Central memory CD8-positive, alpha-beta T cell (primary cell): ENCODE measurements at places on chromosomes 12 and 14.
A peak's percentile ranks its signal among the peaks of the same experiment; 100 is the strongest.

DNA sequence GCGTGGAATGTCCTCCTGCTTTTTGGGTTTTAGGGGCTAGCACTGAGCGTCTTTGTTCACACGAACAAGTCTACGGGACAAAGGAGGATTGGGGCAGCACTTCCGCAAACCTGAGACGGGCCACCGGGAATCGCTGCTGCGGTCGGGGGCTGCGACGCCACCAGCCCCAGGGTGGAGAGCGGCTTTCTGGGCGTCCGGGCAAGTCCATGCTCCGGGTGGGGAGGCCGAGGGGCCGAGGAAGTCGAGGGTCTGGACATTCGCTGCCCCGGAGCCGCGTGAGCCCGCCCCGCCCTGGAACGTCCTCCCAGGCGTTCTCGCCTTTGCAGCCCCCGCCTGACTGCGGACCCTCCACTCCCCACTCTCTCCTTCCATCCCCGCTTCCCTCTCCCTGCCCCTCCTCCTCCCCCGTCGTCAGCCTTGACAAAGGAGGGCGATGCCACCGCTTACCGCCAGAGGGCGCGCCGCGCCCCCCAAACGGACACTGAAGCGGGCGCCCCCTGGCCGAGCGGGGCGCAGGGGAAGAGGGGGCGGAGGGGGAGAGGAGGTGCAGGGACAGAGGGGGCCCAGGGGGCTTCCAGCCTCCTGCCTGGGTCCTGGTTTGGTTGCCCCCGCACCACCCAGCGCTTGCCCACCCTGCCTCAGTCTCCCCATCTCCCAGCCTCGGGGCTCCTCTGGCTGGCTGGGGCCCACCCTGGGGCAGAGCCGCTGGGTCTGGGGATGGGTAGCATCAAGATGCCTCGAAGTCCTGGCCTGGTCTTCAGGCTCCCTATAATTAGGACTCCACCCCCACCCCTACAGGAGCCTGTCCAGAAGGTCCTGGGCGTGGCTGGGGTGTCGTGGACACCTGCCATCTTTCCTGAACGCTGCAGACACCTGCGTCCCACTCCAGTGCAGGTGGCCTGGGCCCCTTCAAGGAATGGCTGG, 39.1 kb upstream of the INF2 start:
- DNase-seq = peak; percentile 45

- DNase-seq = no peak
Observed at GRCh38 chr14:73465823-73466532, 7.6 kb upstream of the NUMB start.

DNA sequence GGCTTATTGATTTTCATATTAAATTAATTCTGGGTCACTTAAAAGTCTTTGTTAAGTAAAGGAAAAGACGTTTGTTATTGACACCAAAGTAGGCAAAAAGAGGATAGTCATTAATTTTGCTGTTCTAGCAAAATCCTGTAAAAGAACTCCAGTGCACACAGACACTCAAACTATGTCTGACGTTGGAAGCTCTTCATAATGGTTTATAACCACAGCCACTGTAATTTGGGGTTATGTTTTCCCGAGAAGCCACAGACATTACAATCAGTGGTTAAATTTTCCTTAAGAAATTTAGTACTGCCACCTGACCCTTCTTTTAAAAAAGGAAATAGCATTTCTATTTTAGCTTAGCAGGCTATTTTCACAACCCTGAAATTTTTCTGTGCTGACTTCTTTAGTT, 267.5 kb downstream of the CCDC91 start:
- no peak for DNase-seq

DNA sequence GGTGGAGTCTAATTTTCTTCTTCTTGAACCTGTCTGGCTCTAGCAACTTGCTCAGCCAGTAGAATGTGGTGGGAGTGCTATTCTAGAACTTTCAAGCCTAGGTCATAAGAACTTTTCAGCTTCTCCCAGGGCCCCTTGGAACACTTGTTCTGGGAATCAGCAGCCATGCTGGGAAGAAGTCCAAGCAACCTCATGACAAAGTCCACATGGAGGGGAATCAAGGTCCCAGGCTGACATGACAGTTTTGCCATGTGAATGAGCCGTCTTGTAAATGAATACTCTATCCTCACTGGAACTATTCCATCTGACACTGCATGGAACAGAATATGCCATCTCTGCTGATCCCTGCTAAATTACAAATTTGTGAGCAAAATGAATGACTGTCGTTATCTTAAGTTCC, 214.2 kb upstream of the TBX3 start:
- DNase-seq = no peak

GRCh38 chr12:22038734-22039133, 7.3 kb upstream of the CMAS start:
- DNase-seq = no peak

DNA sequence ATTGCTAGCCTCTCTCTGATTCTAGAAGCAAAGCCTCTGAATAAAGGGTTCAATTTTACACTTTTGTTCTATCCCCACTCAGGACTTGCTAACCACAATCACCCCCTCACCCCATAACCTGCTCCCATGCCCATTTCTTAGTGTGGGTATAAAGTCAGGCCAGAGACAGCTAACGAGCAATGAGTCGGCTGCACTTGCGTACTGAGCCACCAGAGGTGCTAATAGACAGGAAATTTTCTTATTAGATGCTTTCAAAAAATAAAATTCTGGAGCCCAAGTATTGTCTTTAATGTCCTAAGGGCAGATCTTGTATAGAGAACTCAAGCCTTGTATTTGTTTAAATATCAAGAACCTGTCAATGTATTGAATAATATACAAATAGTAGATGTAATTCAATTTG, 256.9 kb downstream of the SYT1 start:
- DNase-seq = no peak

- DNase-seq = no peak
Observed at GRCh38 chr12:116635487-116635886, 76.3 kb downstream of the MAP1LC3B2 start.

GRCh38 chr14:74605531-74606223, 6.4 kb downstream of the LTBP2 start:
- no peak for DNase-seq

DNA sequence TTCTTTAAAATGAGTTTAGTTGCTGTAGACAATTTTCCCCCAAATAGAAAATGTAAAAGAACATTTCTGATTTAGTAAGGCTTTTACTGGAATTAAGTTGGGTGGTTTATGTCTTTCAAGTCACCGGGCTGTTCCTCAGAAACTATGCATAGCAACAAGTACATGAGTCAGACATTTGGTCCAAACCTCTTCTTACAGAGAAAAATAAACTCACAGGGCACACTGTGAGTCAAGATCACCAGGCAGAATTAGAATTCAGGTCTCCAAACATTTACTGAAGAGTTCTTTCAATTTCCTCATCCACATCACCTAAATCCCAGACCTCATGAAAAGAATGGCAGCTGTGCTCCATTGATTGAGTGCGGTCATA, 476.1 kb upstream of the SOX5 start:
- no peak for DNase-seq

DNA sequence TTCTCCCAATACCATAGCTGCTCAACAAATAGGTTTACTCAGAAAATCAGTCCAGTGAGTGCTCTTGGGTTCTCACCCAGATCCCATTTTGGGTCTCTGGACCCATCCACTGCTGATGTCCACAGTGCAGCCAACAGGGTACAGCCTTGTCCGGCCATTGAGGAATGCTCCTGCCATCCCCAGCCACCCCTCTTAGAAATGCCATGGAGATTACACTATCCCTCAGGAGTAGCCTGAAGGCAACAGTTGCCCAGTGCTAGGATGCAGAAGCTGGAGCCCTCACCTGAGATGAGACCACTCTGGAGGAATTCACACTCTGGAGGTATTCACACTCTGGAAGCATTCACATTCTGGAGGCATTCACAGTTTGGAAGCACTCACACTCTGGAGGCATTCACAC, 958.8 kb upstream of the TMEM132C start:
- DNase-seq = no peak

DNA sequence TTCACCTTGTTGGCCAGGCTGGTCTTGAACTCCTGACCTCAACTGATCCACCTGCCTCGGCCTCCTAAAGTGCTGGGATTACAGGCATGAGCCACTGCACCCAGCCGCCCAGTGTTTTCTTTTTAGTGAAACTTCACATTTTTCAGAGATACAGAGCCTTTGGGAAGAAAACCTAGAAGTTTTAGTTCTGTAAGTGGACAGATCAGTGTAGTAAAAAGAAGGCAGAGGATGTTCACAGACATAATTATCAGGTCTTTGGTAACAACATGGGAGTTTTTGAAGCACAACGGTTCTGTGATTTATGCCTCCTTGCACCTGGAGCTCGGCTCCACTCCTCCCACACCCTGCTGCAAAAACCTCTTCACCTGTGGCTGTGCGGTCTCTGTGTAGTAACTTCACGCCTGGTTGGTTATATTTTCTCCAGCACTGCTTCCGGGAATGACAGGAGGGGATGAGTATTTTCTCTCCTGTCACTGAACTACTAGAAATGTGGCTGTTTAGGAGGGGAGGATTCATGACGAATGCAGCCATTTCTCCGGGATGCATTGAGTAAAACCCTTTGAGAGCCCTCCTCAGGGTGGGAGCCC, 67.0 kb downstream of the ARF6 start:
- no peak for DNase-seq

- no peak for DNase-seq
Observed at GRCh38 chr12:77256956-77257355, 191.6 kb upstream of the E2F7 start.

GRCh38 chr12:62438098-62438692, 28.4 kb upstream of the MON2 start:
- DNase-seq = no peak

DNA sequence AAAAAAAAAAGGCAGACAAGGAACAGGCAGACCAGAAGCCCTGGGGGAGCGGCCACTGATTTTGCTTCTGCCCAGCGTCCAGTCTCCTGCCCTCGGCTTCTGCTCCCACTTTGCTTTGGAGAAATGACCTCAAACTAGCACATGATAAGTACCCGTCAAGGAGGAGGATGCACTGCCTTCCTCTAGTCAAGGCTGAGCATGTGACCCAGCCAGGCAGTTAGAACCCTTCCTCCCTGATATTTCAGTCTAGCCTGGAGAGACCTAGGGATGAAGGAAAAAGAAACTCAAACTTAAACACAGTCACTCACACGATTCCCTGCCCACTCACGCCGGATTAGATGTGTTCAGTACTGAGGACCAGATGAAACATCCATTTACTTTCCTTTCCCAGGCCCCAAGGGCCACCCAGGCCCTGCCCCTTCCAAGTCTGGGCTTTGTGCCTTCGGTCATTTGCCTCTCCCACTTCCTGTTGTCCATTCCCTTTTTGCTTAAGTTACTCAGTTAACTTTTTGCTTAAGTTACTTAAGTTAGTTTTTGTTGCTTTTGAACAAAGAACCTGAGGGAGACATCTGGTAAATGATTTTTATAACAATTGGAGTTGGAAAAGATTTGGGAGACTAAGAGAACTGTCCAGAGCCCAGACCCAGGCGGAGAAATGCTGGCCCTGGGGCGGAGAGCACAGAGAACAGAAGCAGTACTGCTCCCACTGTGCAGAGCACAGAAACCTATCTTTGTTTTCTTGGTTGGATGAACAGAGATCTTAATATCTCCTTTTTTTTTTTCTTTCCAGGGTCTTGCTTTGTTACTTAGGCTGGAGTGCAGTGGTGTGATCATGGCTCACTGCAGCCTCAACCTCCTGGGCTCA, 23.0 kb upstream of the TTC7B start:
- no peak for DNase-seq

- no peak for DNase-seq
Observed at GRCh38 chr14:52069307-52070050, 620 bp upstream of the NID2 start.

DNA sequence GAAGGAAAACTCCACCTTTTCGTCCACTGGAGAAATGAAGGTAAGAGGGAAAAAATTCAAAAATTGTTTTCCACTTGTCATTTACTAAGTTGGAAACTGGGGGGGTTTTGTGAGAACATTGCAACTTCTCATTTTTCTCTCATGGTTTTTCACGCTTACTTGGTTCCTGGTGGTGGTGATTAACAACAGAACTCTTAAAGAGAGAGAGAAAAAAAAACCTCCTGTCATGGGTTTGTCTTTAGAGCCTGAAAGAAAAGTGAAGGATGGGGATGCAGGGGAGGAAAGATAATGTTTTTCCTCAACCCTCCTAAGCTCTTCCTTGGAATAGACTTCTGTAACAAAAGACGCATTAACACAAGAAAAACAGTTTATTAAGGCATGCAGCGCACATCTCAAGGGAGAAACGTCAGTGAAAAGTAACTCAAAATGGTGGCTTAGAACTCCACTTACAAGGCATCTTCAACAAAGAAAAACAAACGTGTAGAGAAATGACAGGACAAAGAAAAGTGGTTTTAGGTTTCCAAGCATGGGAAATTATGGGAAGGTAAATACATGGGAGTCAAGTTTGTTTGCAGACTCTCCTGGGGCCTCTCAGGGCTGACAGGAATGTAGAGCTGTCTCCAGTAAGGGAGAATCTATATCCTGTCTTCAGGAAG, 81.9 kb upstream of the ATF7IP start:
- no peak for DNase-seq
